ENCODE measurements at places on chromosomes 5 and 9. TPM values are rescaled to one million over a fixed set of nuclear protein-coding genes. Genes with fewer than 3 reads are reported as not detected.

DNA sequence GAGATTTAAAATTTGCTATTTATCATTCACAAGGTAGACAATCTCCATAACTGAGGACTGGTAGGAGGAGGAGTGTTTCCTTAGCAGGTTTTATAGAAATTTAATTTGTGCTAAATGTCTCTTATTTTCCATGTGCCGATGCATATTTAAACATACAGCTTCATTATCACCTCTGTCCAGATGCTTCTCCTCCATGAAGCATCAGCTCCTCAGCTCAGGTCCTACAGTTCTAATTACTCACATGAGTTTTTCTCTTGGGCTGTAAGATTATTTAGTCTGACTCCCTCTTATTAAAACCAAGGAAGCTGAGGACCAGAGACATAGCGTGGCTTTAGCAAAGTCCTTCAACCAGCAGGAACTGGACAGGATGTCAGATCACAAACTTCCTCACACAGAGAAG, 300.2 kb upstream of the PANK3 start:
- DNase-seq = no peak

- DNase-seq = no peak
Observed at GRCh38 chr5:170104710-170105109, 987 bp upstream of the FOXI1 start.

GRCh38 chr9:18936094-18936871, 96.7 kb downstream of the SAXO1 start:
- no peak for DNase-seq

CATSPER3 gene
- 0.29 TPM for total RNA-seq

DNA sequence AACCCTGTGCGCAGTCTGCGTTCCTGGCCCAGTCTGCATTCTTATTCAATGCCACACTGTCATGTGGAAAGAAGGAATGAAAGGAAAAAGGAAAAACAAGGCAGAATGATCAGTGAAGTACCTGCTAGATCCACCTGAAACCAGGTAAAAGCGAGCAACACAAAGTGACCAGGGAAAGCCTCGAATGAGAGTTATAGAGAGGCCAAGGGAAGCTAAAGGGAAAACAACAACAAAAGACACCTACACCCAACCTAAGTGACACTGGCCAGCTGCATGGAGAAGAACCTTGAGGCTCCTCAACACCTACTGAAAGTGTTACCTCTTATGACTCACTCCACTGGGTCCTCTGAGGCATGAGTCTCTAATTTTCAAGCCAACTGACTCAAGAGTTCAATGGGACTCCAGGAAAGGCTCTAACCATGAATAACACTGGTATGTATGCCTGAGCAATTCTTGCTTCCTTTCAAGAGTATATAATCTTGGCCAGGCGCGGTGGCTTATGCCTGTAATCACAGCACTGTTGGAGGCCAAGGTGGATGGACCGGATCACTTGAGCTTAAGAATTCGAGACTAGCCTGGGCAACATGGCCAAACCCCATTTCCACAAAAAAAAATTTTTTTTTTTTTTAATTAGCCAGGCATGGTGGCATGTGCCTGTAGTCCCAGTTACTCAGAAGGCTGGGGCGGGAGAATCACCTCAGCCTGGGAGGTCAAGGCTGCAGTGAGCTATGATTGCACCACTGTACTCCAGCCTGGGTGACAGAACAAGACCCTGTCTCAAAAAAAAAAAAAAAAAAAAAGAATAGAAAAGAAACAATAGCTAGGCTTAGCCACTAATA, 29.0 kb downstream of the MTMR12 start:
- no peak for DNase-seq

DNA sequence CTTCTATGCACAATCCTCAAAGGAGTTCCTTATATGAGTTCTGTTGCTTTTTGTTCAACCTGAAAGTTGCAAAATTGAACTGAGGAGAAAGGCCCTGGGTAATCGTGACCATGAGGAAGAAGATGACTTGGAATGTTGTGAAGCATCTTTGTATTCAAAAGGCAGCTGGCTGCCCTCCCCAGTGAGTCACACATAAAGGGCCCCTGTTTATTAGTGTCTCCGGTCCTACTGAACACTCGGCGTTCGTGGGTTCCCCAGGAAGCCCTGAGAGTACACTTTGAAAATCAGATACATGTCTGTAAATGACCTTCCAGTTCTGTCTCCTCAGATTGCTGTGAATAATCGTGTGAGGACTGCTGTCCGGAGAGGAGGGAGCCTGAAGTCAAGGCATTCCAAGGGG, 73.6 kb downstream of the C9orf153 start:
- DNase-seq = no peak

MYOZ3 gene
- 2.5 TPM for total RNA-seq

GRCh38 chr9:136442265-136442664, 2.6 kb upstream of the INPP5E start:
- no peak for DNase-seq

- no peak for DNase-seq
Observed at GRCh38 chr9:121943463-121943862, 149.6 kb downstream of the TTLL11 start.

IL9 gene
- total RNA-seq = not detected

PRR7 gene
- 1.9 TPM for total RNA-seq

DNA sequence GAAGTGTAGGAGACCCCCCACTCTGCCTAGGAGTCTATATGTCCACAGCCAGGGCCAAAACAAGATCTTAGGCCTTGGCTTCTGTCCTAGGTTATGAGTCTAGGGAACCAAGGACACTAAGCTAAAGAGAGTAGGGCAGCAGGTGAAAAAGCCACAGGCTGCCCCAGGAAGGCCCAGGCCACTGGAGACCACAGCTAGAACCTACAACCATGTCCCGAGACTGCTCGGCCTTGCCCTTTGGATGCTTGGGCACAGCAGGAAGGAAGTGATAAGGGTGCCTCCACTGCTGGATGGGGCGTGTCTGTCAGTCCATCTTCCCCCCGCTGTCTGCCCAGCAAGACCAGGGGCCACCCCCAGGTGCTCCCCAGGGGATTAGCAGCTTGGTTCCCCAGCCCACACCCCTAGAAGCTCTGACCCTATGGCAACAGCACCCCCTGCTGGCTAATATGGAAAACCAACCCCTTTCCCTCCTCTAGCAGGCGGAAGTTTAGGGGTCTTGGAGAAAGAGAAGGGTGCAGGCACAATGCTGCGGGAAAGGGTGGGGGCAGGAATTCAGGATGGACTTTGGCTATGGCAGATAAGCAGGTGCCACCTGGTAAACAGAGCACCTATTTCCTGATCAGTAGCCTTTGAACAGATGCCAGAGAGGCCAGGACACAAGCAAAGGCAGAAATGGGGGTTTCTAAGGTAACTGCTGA, 10.5 kb upstream of the IRF1 start:
- DNase-seq = peak; percentile 81

GRCh38 chr5:110242950-110243349, 483.5 kb downstream of the TMEM232 start:
- DNase-seq = no peak

VCAN gene
- total RNA-seq = 513 TPM

GRCh38 chr5:112616812-112617547, 120.7 kb upstream of the APC start:
- DNase-seq = no peak

DNA sequence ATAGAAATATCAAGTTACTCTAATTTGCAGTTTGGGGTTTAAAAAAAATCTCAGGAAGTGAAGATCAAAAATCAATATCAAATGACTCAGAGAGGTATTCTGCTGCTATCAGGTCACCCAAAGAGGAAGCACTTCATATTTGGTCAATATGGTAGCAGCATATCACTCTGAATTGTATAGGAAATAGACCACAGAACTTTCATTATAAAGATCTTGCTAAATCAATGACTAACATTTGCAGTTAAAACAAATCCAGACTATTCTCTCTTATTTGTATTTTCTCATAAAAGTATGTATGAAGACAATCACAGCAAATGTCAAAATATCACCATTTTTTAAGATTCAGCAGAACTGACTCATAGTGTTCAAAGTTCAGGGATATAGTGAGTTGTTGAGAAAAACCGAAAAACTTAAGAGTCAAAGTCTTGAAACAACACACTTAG, 105.8 kb upstream of the PCSK1 start:
- no peak for DNase-seq

DNA sequence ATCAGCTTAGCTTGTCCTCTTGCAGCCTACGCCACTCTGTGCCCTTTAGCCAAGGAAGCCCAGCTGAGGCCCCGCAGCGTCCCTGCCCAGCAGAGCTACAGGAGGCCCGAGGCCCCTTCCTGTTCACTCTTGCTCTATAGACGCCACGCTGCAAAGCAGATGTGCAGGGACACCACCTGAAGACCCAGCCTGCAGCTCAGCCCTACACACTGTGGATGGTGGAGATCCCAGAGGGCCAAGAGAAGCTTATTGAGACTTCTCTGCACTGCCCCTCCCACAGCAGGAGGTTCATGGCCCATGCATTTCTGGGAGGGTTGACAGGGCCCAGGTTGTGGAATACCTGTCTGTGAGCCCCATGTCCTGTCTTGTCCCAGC, 33.6 kb downstream of the IRF1 start:
- no peak for DNase-seq

GRCh38 chr9:78386773-78387172, 89.8 kb downstream of the PSAT1 start:
- no peak for DNase-seq

GRCh38 chr9:33468797-33469621, 4.7 kb downstream of the NOL6 start:
- DNase-seq = peak; percentile 61

ADAMTS13 gene
- 1.3 TPM for total RNA-seq

PRSS3 gene
- total RNA-seq = not detected

CKS2 gene
- 8.9 TPM for total RNA-seq

GRCh38 chr5:31007672-31008071, 185.8 kb upstream of the CDH6 start:
- DNase-seq = no peak

GRCh38 chr5:111892949-111893348, 136.0 kb upstream of the NREP start:
- DNase-seq = no peak

- no peak for DNase-seq
Observed at GRCh38 chr5:110306650-110307049, 419.8 kb downstream of the TMEM232 start.

DNA sequence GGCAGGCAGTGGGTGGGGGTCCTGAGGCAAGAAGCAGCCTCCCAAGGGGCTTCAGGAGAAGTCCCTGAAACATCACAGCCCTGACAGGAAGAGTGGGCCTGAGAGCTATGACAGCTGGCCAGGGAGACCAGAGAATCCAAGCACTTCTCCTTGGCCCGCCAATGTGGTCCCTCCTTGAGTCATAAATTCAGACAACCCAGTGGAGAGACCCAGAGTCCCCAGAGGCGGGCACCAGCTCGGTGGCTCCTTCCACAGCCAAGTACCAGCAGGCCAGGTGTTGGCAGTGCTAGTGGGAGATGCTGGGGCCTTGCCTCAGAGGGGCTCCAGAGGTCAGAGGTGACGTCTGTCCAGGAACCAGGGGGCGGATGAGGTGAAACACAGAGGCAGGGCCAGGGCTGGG, 1.6 kb upstream of the DOK3 start:
- peak; percentile 46 for DNase-seq

DNA sequence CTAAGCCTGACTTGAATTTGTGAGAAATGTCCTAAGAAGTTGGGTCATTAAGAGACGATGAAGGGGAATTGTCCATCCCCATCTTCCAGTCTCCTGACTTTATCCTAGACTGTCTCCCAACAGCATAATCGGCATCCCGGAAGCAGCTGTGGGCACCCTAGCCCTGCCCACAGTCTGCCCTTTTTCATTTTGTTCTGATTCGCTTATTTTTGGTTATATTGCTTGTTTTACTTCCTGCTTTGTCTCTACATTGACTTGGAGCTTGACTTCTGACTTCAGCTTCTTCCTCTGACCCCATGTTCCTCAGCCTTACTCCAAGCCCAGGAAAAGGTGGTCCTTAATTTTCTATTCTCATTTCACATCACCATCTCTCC, 41.8 kb downstream of the UGCG start:
- DNase-seq = no peak

RGS3 gene
- 161 TPM for total RNA-seq

- DNase-seq = no peak
Observed at GRCh38 chr5:131196331-131196730, 25.6 kb downstream of the LYRM7 start.

- no peak for DNase-seq
Observed at GRCh38 chr9:100379862-100380261, 27.1 kb upstream of the TEX10 start.

DNA sequence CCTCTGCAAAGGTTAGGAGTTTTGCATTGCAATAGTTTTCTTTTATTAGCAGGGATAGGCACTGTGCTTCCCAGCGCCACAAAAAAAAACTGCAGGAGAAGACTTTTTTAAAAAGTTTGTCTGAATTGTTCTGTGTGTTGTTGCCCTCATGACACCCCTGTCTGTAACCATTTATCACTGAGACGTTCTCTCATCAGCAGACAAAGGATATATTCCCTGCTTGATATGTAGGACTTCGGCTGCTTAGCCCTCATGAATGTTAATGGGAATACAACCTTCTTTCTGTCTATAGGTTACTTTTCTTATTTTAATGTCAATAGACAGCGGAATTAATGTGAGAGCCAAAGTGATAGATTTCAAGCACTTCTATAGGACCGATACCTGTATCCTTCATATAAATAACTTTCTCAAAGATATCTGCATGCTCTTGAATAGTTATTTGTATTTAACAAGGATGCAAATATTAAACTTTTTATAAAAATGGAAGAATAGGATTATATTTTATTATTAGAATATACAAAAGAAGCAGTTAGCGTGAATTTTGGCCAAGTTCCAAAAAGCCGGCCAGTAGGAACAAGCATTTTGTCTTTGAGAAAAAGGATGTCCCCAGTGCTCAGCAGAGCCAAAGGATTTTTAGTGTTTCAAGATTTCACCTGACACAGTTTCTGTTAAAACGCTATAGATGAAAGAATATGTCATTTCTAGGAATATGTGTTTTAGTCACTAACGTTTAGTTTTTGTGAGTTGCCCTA, 1.5 kb upstream of the LYSMD3 start:
- no peak for DNase-seq

MYORG gene
- 9.6 TPM for total RNA-seq

DNA sequence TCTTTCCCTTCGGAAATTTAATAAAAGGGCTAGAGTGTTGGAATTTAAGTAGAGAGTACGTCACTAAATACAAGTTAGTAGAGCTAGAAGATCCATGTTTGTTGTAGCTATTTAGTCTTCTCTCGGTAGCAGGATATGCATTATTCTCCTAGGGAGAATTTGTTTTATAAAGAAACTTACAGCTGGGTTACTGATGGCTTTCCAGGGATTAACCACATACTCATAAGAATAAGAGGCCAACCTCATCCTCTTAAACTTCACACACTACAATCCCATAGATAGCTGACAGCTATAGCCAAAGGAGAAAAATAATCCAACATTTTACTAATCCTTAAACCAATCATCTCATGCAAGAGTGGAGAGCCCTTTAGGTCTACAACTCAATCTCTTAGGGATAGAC, 43.0 kb downstream of the TLE1 start:
- DNase-seq = no peak
